ENCODE measurements at places on chromosomes 6 and 20.
A peak's percentile ranks its signal among the peaks of the same experiment; 100 is the strongest.

DNA sequence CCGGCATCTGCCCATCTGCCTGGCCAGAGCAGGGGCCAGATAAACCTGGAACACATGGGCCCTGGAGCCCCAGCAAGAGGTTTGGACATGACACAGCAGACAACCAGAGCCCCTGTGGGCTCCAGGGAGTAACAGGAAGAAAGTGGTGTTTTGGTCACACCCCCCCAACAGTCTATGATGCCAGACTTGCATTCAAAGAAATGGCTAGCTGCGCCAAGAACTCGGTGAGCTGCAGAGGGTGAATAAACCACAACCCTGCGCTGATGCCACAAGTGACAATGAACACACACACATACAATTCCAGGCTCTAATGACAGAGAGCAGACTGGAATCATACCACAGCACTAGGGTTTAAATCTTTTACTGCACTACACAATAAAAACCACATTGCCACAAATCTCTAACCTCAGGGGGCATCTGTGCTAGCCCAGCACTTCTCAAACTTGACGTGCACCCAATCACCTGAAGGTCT is 34.0 kb downstream of the TRERF1 start:
- DNase-seq, result no peak

DNA sequence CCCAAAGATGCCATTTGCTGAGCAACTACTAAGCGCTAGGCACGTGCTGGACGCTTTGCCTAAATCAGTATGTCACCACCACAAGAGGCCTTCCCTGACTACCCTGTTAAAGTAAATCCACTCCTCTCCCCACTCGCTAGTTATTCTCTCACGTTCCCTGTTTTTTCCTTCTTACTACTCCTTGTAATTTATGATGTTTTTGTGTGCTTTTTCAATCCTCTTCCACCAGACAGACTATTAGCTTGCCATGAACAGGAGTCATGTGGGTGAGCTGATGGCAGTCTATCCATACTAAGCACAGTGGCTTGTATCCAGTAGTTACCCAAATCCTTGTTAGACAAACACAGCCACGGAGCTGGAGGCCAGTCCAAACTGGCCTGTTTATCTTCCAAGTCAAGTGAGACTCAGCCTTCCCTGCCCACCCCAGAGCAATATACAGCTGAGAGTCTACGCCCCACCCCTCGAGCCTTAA is 41.2 kb downstream of the C6orf132 start:
- no peak for DNase-seq

DNA sequence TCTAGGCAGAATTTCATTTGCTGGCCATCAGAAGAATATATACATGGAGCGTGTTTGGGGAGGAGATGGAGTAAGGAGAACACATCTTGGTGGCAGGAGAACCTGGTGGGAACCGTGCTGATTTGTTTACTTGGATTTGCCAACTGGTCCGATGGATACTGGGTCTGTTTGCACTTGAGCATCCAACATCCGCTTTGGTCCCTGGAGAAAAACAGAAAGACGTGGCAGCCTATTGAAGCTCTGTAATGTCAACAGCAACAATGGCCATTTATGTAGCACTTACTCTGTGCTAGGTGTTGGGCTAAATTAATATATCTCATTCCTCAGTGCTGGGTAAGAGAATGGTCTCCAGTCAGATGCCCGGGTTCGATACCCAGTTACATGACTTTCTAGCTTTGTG is 125.6 kb downstream of the BCAS1 start:
- no peak for DNase-seq

DNA sequence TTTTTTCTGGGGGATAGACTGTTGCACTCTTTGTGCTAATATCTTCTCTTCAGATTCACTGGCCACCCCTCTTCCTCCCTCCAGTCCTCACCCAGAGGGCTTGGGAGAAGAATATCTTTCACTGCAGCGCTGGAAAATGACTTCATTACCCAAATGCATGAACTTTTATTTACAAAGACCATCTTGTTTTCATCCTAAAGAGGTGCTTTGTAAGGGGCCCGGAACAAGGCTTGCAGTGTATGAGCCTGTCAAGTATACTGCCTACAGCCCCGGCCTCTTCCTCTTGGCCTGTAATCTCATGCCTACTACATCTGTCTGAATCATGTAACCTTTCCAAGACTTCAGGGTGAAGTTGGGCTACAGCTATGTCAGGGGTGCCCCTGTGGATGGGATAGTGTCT is 554 bp upstream of the LAMA4 start:
- peak; percentile 50 for DNase-seq

DNA sequence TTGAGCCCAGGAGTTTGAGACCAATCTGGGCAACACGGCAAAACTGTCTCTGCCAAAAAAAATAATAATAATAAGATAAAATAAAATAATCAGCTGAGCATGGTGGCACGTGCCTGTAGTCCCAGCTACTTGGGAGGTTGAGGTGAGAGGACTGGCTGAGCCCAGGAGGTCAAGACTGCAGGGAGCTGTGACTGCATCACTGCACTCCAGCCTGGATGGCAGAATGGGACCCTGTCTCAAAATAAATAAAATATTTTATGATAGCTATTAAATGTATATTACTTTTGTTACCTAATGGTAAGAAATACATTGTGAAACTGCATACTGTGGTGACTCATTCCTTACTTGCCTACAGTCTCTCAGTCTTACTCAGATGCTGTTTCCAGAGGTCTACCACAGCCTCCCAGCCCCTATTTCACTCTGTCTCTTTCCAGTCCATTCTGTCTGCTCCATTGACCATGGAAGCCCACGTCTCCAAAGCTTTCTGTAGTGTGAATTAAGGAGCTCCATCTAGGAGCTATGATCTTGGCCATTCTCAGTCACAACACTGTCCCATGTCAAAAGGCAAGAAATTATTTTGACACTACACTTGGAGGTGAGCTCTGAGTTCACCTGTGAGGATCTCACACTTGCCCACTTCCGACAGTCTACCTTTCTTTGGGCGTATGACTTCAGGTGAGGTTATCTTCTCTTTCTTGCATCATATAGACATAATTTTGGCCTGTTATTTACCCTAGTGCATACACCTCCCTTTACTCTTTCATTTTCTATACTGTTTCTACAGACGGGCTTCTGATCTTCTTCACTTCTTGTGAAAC is 22.4 kb upstream of the SNX9 start:
- DNase-seq, result no peak

- DNase-seq, result no peak
These were observed 18.8 kb upstream of the RGS17 start for GRCh38 chr6:153149891-153150290.

DNA sequence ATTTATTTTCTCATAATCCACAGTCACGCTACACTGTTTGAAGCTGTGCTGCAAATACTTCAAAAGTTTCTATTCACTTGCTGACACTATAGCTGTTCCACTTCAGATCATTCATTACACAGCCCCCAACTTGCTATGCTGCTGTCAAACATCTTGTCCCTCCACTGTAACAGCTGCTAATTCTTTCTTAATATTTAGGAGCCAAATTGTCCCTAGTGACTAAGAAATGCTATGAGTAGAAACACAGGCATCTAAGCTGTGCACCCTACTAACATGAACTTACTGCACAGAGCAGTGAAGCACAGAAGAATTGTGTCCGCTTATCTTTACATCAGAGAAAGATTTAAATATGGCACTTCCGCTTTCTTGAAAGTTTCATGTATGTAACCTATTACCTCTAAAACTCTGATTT is 91.3 kb downstream of the PDE10A start:
- peak; percentile 14 for DNase-seq

DNA sequence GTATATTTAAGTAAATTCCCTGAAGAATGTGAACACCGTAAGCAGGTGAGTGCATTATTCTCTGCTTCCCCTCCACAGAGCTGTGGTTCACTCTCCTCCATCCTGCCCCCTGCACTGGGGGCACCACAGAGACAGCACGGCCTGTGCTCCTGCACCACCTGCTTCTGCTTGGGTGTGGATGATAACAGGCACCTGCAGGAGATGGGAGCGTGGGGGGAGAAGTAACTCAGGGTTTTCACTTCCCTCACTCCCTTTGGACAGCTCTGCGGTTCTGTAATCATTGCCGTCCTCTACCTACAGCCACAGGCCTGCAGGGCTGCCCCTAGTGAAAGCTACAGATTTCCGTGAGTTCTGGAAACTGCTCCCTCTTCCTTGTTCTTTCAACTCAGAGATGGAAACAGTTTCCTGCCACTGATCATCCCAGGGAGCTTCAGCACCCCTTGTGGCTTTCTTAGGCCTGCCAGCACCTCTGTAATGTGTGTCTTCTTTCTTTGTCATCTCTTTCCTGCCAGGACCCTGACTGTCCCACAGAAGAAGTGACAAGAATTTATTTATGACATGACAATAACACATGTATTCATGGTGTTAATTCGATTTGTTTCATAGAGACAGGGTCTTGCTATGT is 21.3 kb upstream of the MICB start:
- no peak for DNase-seq

GRCh38 chr6:127328043-127328609 is 15.3 kb downstream of the ECHDC1 start:
- no peak for DNase-seq

- DNase-seq, result no peak
These were observed 32.7 kb upstream of the C20orf203 start for GRCh38 chr20:32706486-32706885.

DNA sequence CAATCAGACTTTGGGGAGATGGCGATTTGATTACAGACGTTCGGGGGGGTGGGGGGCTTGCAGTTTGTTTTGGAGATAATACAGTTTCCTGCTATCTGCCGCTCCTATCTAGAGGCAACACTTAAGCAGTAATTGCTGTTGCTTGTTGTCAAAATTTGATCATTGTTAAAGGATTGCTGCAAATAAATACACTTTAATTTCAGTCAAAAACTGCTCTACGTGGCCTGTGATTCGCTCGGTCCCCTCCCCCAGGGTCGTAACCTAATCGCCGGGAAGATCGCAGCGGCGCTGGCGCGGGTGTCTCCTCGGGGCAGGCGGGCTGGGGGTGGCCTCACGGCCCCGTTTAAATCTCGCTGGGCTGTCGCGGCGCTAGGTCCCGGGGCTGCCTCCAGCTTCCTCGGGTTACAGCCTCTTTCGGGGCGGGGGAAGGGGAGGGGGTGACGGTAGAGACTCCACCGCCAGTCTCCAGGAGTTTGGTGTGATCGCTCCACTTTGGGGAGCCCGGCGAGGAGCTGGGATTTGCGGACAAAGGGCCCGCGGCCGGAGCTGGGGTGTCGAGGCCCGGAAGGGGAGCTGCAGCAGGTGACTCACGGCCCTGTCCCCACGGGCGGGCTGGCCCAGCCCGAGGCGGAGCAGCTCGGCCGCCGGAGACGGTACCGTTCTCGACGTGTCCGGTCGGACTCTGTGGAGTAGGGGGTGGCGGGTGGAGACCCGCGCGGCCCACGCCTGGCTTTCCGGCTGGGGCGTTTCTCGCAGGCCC is 4.2 kb downstream of the FOXC1 start:
- peak; percentile 45 for DNase-seq

DNA sequence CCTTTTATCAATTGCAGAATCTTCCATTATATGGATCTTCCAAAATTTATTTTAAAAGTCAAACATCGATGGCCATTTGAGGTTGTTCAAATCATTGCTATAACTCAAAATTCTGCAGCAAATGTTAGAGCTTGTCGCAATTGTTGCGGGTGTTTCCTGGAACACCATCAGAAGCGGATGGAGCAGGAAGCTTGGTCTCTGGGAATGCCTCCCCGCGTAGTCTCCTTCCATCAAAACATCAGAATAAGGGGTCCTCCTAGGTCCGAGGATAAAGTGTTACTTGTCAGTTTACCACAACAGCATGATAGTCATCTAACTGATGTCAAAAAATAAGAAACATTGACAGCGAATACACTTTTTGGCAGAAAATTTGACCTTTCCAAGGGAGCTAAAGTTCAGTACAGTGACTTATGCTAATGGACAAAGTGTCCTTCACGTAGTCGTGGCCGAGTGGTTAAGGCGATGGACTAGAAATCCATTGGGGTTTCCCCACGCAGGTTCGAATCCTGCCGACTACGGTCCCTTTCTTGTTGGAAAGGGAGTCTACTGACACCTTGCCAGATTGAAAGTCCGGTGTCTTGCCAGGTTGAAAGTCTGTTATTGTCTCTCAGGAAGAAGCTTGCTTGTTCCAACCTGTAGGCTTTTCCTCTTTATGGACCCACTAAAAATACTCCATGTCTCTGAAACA is 59.0 kb upstream of the ZNF184 start:
- no peak for DNase-seq

- DNase-seq, result peak; percentile 19
These were observed 134.9 kb downstream of the ISM1 start for GRCh38 chr20:13355941-13356486.

DNA sequence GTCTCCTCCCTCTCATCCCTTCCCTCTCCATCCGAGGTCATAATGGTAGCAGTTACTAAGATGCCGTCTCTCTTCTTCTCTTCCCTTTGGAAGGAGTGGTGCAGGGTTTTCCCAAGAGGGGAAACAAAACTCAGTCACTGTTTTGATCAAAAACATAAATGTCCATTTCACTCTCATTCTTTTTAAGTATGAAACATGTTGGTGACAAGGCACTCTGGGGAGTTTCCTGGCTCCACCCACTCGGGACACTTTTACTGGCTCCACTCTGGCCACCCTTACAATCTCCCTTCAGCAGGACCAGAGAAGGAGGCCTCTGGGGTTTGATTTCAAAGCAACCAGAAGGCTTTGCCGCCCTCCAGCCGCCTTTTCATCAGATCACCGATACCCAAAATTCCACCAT is 57.0 kb downstream of the FGD2 start:
- DNase-seq, result no peak

- peak; percentile 59 for DNase-seq
These were observed 58.6 kb downstream of the LIN28B start for GRCh38 chr6:105015482-105015881.
